ENCODE measurements at places on chromosomes 1 and 21.
A peak's percentile ranks its signal among the peaks of the same experiment; 100 is the strongest.

GRCh38 chr1:74430342-74430934, 82.0 kb downstream of the LRRC53 start:
- H3K4me1 ChIP-seq, result peaks cover 14% of the 10 kb centered on the region
- no peak overlapping the region for H3K4me3 ChIP-seq

- H3K27me3 ChIP-seq, result no peaks in the 10 kb centered on the region
- H3K36me3 ChIP-seq, result peaks cover 4% of the 10 kb centered on the region
- peak overlapping the region; percentile 78 for H3K27ac ChIP-seq
These were observed 3.9 kb upstream of the CD58 start for GRCh38 chr1:116574581-116575291.

- H3K4me3 ChIP-seq, result no peak overlapping the region
- no peaks in the 10 kb centered on the region for H3K4me1 ChIP-seq
- H3K36me3 ChIP-seq, result no peaks in the 10 kb centered on the region
- no peak for DNase-seq
- H3K27ac ChIP-seq, result no peak overlapping the region
These were observed 1097.8 kb downstream of the TTLL7 start for GRCh38 chr1:82901118-82901517.

GRCh38 chr1:46677339-46677738, 5.7 kb downstream of the TEX38 start:
- H3K36me3 ChIP-seq, result peaks cover 37% of the 10 kb centered on the region
- no peak overlapping the region for H3K4me3 ChIP-seq
- no peaks in the 10 kb centered on the region for H3K27me3 ChIP-seq
- H3K27ac ChIP-seq, result no peak overlapping the region
- H3K4me1 ChIP-seq, result no peaks in the 10 kb centered on the region
- DNase-seq, result no peak
